Activated naive CD4-positive, alpha-beta T cell treated with anti-CD3 and anti-CD28 coated beads, Interleukin-2, amount 50 U/mL, for 72 hours (primary cell): ENCODE measurements at places on chromosomes 5 and 9.

- DNase-seq = no peak
These were observed 263.9 kb upstream of the ATP10B start for GRCh38 chr5:161115941-161116340.

DNA sequence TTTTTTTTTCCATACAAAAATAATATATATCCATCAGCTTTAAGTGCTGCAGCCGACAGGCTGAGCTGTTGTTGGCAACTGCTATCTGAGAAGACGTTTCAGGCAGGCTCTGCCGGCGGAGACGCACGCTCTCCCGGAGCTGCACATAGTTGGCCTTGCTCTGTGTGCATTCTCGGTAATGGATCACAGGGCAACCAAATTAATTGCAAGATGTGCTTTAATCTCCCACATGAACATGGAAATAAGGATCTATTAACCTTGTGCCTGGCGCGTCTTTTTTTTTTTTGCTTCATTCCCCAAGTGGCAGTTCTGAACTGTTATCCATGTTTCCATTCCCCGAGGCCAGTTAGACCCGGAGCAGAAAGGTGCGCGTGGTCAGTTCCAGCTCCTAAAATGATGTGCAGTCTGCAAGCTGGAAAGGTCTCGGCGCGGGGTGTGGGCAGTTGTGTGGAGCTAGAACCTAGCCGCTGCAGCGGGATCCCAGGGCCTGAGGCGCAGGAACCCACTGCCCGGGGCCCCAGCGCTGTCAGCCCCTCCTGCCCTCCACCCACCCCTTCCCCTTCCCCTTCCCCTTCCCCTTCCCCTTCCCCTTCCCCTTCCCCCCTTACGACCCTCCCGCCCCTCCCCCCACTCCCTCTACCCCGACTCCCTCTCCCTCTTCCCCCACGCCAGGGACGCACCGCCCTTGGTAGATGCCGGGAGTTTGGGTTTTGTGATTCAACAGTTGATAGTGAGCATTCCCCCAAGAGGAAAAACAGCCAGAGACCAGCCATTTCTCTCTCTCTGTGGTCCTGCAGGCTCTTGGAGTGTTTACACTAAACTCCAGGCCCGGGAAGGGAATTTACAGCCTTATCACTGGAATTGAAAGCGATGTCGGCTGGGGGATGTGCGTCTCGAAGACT is 137.8 kb downstream of the CEP120 start:
- no peak for DNase-seq

- DNase-seq = no peak
These were observed 83.9 kb upstream of the NR5A1 start for GRCh38 chr9:124590889-124591641.

- DNase-seq = no peak
These were observed 88.1 kb downstream of the GLIS3 start for GRCh38 chr9:4211806-4212205.

DNA sequence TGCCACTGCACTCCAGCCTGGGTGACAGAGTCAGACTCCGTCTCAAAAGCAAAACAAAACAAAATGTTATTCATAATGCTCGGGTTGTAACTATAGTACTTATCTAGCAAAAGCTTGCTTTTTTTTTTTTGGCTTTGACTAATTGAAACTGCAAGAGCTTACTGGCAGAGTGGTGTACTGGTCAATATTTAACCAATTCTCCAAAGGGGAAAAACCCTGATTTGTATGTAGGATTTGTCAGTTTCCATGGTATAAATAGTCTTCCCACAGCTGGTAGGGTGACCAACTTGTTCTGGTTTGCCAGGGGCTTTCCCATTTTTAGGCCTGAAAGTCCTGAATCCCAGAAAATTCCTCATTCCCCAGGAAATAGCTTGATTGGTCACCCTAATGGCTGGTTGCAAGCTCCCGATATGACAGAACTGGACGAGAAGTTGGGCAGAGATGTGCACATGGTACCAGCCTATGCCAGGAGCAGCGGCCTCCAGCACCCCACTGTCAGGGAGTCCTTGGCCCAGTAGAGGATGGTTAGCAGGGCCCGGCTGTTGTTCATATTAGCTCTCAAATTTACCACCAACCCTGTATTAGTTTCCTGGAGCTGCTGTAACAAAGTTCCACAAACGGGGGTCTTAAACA is 58.0 kb downstream of the FXN start:
- no peak for DNase-seq

DNA sequence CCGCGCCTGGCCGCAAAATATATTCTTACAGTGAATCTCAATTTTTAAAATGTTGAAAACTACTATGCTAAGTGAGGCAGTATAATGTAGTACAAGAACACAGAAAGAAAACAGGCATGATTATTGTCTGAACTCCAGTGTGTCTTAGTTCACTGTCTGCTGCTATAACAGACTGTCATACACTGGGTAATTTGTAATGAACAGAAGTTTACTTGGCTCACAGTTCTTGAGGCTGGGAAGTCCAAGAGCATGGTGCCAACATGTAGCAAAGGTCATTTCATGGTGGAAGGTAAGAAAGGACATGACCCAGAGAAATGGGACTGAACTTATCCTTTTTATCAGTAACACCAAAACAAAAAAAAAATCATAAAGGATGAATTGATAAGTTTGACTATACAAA is 19.9 kb upstream of the TEX10 start:
- DNase-seq = no peak

DNA sequence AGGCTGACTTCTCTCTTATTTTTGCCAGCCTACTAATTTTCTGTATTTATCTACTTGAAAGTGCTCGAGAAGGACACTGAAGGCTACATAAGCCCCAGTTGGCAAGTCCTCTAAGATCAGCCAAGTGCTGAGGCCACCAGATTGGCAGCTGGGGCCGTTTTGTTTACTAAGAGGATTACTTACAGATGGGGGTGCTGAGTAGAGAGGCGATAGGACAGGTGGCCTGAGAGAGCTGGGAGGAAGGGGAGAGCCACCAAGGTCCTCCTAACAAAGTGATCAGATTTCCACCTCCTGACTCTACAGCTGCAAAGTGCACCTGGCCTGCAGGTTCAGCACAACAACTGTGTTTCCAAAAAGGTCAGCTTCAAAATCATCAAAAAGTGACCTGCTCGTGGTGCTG is 32.9 kb downstream of the FRMD3 start:
- DNase-seq = no peak

DNA sequence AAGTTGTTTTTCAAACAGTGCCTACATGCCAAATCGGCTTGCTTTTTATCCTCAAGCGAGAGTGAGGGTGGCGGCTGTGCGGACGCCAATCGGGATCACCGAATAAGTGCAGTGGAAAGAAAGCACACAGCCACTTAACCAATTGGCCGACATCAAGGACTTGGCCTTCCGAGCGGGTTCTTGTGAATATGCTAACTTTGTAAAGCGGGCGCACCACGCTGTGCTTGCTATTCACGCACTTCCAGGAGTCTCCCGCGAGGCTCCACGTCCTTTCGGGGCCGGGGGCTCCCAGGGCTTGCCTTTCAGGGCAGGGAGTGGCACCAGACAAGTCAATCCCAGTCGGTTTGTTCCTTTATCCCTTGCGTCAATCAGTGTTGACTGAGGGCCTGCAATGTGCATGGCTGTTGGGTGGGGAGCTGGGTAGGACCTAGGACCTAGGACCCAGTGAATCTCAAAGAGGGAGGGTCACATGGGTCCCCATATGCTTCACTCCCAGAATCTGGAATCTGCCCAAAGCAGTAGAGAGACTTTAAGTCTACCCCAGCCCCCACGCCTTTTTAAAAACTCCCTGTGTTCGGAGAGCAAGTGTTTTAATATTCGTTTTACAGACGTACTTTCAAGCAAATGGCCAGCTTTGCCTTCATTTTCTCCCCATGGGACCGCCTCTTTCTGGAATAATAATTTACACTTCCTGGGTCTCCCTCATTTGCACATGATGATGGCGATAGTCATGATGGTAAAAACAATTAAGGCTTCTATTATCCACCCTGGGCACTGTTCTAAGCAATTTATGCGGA is 2.0 kb upstream of the GCNT4 start:
- no peak for DNase-seq

GRCh38 chr5:52658246-52658645 is 129.5 kb upstream of the ITGA1 start:
- DNase-seq = no peak

DNA sequence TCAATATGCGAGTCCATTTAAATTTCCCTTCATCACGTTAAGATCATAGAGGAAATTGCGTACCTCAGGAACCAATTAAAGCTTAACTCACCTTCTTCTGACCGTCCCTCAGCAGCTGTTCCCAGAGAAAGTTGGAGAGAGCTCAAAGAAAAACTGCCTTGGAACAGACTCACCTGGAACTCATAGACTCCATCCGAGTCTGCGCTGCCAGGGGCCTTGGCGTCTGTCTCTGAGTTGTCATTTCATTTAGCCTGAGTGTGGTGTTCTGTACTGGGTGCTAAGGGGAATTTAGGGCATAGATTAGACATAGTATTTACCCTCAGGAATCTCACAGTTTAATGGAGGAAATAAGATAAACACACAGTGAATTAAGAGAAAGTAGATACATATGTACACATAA is 892.7 kb downstream of the TLE1 start:
- no peak for DNase-seq

DNA sequence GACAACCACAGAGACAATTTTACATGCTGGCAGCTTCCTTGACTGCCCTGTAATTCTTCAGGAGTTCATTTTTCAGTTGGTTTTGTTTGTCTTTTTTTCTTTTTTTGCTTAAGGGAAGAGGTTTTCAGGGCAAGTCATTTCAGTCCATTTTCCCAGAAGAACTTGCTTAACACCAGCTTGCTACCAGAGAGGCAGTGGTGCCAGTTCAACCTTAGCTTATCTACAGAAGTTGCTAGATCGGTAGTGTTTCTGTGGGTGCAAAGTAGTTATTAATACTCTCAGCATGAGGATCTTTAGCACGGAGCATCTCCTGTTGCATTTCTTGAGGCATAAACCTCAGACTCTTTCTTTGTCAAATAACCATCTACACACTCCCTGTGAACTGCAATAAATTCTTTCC is 1.1 kb downstream of the SPEF2 start:
- DNase-seq = no peak

GRCh38 chr9:98330831-98331230 is 75.4 kb upstream of the TBC1D2 start:
- no peak for DNase-seq

GRCh38 chr9:128141604-128142003 is 7.6 kb upstream of the LCN2 start:
- DNase-seq = no peak

- DNase-seq = no peak
These were observed 31.7 kb upstream of the NR3C1 start for GRCh38 chr5:143435210-143435657.

- DNase-seq = no peak
These were observed 7.6 kb upstream of the FAM240B start for GRCh38 chr9:38727497-38728001.

DNA sequence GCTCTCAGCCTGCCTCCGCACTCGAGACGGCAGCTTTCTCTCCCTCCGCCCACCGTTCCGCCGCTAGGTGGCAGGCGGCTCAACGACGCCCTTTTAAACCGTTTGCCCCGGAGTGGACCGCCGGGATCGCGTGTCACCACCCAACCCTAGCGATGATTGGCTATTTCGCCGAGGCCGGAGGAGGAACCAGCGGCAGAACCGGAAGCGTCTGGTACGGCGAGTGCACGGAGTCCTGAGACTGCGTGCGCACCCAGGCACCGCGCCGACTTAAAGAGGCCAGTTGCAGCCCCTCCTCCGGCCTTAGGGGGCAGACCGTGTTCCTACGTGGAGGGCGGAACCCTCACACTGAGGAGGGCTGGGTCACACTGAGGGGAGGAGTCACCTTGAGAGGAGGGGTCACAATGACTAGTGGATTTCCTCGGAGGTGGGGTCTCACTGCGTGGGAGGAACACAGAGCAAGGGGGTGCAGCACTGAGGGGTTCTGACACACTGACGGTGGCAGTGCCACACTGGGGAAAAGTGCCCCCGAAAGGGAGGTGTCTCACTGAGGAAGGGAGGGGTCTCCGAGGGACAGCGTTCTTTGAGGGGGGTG is 980 bp upstream of the TESK1 start:
- peak; percentile 100 for DNase-seq

- no peak for DNase-seq
These were observed 22.8 kb upstream of the CERCAM start for GRCh38 chr9:128397831-128398230.

DNA sequence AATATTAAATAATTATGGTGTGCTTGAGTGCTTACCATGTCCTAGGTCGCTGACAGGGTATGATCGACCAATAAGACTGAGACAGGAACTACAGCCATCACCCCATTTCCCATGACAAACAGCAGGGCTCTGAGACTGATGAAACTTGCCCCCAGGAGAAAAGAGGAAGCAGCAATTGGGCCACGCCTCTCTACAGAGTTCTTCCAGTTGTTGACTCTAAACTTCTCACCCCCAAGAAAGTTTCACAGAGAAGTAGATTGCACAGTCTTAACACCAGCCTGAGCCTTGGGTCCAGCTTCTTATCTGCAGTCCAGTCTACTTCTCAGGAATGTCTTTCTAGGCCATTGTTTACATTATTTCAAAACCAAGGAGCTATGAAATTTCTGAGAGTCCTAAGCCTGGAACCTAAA is 182.2 kb upstream of the ANKRD55 start:
- no peak for DNase-seq

GRCh38 chr9:87040410-87041009 is 93.2 kb upstream of the GAS1 start:
- no peak for DNase-seq

DNA sequence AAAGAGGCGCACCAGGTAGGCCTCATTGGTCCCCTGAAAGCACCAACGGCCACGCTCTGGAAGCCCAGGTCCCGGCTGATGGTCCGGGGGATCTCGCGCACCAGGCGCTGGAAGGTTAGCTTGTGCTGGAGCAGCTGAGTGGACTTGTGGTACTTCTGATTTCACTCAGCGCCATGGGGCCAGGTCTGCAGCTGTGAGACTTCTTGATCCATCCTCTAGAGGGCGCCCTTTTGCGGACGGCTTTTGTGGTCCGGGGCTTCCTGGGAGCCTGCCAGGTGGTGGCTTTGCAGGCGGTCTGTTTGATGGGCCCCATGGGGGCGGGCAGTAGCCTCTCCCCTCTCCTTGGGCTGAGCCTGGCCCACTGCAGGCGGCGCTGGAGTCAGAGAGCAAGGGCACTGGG is 10.4 kb downstream of the TAF11L12 start:
- DNase-seq = no peak

GRCh38 chr9:92173318-92173717 is 58.1 kb upstream of the SPTLC1 start:
- no peak for DNase-seq

DNA sequence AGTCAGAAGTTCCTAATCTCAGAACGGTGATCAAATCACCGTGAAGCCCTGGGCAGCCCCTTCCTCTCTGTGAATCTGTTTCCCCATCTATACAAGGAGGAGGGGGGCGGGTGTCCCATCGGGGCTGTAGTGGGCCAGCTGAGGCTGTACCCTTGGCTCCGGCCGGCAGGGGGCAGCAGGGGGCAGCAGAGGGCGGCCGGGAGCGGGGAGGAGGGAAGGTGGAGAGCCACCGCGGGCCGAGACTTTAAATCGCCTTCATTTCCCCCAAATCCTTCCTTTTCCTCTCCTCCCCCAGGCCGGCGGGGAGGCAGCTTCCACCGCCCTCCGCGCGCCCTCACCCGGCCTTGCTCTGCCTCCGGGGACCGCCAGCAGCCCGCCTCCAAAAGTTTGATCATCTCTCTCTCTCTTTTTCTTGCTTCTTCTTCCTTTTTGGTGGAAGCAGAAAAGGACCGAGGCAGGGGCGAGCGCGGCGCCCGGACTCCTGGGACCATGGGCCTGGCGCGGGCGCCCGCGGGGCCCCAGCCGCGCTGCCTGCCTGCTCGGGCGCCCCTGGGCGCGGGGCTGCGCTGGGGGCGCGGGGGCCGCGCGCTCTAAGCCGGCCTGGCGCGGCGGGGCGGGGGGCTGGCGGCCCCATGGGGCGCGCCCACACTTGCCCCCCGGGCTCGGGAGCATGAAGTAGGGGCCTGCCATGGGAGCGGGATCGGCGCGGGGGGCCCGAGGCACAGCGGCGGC is at the start of gene COL27A1:
Gene COL27A1 (plus strand): TSS at position 275 of the 732 bp plus-strand sequence. CDS start 414 bp downstream, at position 689.
- peak; percentile 74 for DNase-seq

GRCh38 chr9:87063871-87064270 is 116.6 kb upstream of the GAS1 start:
- no peak for DNase-seq
